ENCODE measurements at places on chromosomes 4 and X. TPM values are rescaled to one million over a fixed set of nuclear protein-coding genes. Genes with fewer than 3 reads are reported as not detected.

GRCh38 chr4:81021142-81021944 is 9.2 kb upstream of the BMP3 start:
- H3K4me1 ChIP-seq = no peaks in the 10 kb centered on the region
- DNase-seq = no peak
- no peak overlapping the region for H3K27ac ChIP-seq
- no peak overlapping the region for H3K4me3 ChIP-seq
- H3K27me3 ChIP-seq = peaks cover 11% of the 10 kb centered on the region

DNA sequence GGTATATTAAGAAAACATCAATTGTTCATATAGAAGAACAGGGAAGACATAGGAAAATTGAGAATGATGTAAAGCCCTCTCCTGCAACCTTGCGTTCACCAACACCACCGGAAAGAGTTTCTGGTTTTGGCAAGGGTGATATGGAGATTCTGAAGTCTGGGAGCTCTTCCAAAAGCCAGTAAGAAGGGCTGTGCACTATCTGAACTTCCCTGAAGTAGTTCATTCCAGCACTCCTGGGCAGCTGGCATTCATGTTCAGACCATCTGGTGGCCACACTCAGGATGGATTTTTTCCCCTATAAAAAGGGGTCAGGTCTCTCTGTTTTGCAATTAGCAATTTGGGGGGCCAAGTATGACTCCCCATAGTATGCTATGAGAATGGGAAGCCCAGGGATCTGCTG is 15.4 kb upstream of the TLR2 start:
- H3K27me3 ChIP-seq = no peaks in the 10 kb centered on the region
- no peaks in the 10 kb centered on the region for H3K4me1 ChIP-seq
- no peak overlapping the region for H3K4me3 ChIP-seq
- H3K36me3 ChIP-seq = no peaks in the 10 kb centered on the region

RAB33A gene
- total RNA-seq = 4.4 TPM

GPAT3 gene
- total RNA-seq = 1.2 TPM

DNA sequence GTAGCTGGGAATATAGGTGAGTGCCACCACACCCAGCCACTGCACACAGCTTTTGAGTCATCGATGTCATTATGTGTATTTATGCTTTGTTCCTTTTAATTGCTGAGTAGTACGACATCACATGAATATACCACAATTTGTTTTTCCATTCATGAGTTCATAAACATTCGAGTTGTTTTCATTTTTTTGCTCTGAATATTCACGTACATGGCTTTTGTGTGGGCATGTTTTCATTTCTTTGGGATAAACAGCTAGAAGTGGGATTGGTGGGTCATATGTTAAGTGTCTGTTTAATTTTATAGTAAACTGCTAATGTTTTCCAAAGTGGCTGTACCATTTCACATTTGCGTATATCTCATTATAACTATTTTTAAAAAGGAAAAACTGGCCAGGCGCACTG is 45.1 kb upstream of the KDR start:
- no peaks in the 10 kb centered on the region for H3K4me1 ChIP-seq
- H3K27ac ChIP-seq = no peak overlapping the region
- H3K4me3 ChIP-seq = no peak overlapping the region
- H3K27me3 ChIP-seq = no peaks in the 10 kb centered on the region

DNA sequence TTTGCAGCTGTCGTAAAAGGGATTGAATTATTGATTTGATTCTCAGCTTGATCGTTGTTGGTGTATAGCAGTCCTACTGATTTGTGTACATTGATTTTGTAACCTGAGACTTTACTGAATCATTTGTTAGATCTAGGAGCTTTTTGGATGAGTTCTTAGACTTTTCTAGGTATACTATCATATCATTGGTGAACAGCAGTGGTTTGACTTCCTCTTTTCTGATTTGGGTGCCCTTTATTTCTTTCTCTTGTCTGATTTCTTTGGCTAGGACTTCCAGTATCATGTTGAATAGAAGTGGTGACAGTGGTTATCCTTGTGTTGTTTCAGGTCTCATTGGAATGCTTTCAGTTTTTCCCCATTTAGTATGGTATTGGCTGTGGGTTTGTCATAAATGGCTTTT is 8.4 kb downstream of the APOOL start:
- DNase-seq = no peak
- no peak overlapping the region for H3K4me3 ChIP-seq
- H3K4me1 ChIP-seq = no peaks in the 10 kb centered on the region
- H3K36me3 ChIP-seq = no peaks in the 10 kb centered on the region
